ENCODE measurements at places on chromosomes 12 and 14.

- DNase-seq: peak; percentile 96
These were observed at the start of gene CALM1 for GRCh38 chr14:90396341-90397339. CALM1 (plus strand) TSS chr14:90397029; CDS start chr14:90397231, 202 bp downstream.

DNA sequence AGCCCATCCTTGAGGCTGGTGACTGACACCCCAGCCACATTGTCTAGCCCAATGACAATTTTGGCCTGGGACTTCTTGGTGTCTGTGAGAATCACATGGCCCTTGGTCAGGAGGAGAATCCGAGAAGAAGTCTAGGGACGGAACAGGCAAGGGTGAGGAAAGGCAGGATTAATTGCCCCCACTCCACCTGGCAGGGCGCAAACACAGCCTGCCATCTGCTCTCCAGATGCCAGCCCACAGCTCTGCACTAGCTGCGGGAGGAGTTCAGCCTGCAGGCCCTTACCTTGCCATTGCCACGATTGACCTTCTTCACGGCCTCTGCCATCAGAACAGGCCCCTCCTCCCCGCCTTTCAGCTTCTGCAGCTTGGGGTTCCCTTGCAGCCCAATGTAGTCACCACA lies 13.1 kb upstream of the TAC3 start:
- DNase-seq: no peak

DNA sequence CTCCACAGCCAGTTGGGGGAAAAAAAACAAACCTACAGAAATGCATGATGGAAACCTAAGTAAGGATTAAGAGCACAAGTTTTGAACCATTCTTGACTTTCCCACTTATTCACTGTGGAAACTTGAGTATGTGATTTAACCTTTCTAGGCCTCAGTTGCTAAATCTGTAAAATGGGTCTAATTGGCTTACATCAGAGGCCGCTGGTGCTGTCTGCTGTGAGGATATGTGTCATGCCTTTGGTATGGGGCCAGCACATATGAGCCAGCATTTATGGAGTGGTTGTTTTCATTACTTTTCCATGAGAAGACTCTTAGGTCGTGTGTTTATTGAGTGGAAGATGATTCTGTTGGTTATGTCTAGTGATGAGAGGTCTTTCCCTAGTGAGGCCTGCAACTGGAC lies 102.4 kb downstream of the ESR2 start:
- peak; percentile 87 for DNase-seq

DNA sequence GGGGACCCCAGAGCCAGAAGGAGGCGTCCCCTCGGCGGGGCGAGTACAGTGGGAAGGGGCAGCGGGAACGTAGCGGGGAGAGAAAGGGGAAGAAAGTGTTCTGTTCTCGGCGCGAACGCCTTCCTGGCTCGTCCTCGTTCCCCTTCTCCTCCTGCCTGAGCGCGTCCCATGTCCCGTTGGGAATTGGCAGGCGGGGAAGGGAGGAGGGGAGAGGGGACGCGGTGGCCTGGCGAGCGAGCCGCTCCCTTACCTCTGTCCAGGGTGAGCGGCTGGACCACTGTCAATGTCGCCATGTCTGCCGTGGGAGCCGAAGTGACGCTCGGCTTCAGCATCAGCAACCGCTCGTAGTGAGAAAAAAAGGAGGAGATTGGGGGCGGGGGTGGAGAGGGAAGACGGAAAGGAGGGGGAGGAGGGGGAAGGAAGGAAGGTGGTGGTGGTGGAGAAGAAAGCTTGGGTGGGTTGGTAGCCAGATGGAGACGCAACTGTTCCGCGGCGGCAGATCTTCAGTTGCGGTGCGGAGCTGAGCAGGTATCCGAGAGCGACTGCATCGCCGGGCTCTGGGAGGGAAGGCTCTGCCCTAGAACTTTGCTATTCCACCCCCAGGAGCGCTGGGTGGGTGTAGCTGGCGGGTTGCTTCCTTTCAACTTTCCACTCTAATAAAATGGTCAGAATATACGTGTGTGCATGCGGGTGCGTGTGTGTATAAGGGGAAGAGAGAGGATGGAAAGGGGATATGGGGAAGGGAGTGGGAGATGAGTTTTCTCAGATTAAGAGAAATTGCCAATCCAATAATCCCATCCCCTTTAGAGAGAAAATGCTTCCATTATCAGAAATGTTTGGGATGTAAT lies at the start of gene LIN7A:
Gene LIN7A, minus strand, starts transcription at position 544 of the 848 bp plus-strand sequence. Its CDS starts 212 bp downstream, at position 332.
- DNase-seq: peak; percentile 61

GRCh38 chr14:70776197-70776596 lies 33.1 kb downstream of the MAP3K9 start:
- no peak for DNase-seq

GRCh38 chr12:96513166-96513565 lies 23.8 kb downstream of the CFAP54 start:
- no peak for DNase-seq

- DNase-seq: no peak
These were observed at the start of gene JAG2 for GRCh38 chr14:105168496-105168978. JAG2 (minus strand) TSS chr14:105168776; CDS start chr14:105168420, 356 bp downstream.

- DNase-seq: no peak
These were observed 797.1 kb downstream of the VRK1 start for GRCh38 chr14:97594306-97594705.

- DNase-seq: no peak
These were observed 45.6 kb downstream of the C14orf132 start for GRCh38 chr14:96084796-96085195.

- no peak for DNase-seq
These were observed 2.8 kb downstream of the FBXO21 start for GRCh38 chr12:117187421-117187820.

DNA sequence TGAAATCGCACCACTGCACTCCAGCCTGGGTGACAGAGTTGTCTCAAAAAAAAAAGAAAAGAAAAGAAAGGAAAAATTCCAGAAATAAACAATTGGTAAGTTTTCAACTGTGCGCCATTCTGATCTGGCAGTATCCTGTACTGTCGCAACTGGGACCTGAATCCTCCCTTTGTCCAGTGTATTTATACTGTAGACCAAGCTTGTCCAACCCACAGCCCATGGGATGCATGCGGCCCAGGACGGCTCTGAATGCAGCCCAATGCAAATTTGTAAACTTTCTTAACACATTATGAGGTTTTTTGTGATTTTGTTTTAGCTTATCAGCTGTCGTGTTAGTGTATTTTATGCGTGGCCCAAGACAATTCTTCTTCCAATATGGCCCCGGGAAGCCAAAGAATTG lies 84.7 kb downstream of the TMCC3 start:
- DNase-seq: no peak

GRCh38 chr12:49357103-49357678 lies 10.1 kb upstream of the SPATS2 start:
- peak; percentile 74 for DNase-seq

DNA sequence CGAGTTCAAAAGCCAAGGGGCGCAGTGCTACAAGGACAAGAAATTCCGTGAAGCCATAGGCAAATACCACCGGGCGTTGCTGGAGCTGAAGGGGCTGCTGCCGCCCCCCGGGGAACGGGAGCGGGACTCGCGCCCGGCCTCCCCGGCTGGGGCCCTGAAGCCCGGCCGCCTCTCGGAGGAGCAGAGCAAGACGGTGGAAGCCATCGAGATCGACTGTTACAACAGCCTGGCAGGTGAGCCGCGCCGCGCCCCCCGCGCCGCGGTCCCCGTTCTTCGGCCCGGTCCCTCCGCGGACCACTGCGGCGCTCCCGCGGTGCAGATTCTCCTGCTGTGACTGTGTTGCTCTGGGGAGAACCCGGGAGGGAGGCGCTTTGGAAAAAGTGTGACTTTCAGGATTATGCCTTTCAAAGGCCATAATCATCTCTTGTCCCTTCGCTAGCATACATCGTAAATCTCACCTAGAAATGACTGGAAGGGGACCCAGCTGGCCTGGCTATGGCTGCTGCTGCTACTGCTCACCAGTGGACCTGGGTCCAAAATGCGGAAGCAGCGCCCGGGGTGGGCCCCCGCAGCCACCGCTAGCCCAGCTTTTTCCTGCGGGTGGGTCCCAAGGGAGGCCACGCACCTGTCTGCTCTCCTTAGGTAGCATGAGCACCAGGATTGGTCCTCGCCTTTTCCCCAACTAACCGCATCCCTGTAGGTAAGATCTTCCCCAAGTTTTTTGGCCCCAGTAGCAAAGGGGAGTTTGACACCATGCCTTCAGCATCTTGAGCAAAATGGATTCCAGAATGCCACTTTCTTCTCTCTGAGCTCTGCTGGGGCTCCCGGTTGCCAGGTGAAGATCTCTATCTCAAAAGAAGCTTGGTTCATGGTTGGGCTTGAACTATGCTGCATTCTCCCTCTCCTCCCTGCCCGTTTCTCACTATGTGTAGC lies 853 bp downstream of the TTC9 start:
- DNase-seq: no peak

DNA sequence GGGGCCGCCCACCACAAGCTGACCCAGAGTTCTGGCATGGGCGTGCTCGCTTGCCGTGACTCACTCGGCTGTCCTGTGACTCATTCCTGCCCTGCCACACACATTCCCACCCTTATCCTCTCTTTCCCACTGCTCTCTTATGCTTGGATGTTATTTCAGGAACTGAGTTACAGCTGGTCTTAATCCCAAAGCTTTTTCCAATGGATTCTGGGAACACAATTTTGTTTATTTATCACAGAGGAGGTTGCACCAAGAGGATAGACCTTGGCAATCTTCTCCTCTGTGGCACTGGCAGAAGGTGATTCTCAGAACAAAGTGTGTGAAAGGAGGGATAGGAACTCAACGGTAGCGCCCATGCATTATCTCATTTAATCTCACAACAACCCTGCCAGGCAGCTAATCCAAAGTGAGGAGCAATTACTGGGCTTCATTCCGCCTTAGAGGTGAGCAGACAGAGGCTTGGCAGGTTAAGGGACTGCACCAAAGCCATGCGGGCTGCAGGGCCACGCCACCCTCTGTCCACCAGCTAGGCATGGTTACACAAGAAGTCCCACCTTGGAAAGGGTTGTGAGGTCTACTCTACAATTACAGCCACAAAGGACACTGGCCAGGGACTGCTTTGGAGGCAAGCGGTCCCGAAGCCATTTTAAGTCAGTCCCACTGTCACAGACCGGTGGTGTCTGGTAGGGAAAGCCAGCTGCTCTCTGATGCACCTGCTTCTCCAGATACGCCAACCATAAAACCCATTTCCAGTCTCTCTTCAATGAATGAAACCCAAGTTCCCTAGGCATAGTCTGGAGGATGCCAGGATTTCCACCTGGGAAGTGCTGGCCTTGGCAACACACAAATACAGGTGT lies 32.9 kb downstream of the SYNE3 start:
- DNase-seq: peak; percentile 95

DNA sequence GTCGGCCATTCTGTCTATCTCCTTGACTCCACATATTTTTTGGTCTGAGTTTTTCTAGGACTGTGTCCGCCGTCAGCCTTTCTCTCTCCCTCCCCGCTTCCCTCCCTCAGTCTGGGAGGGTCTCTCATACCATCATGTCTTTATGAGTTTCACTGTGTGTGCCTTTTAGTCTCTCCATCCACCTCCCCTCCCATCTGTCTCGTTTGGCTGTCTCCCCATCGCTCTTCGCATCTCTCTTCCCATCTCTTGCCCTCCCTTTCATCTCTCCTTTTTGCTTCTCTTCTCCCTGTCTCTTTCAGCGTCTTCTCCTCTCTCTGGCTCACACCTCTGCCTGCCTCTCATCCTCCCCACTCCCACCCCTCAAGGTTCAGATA lies 6.9 kb upstream of the CISTR start:
- no peak for DNase-seq

- no peak for DNase-seq
These were observed 7.8 kb downstream of the PELI2 start for GRCh38 chr14:56125772-56126636.

- peak; percentile 54 for DNase-seq
These were observed 232.1 kb downstream of the NAV3 start for GRCh38 chr12:78062786-78063185.

DNA sequence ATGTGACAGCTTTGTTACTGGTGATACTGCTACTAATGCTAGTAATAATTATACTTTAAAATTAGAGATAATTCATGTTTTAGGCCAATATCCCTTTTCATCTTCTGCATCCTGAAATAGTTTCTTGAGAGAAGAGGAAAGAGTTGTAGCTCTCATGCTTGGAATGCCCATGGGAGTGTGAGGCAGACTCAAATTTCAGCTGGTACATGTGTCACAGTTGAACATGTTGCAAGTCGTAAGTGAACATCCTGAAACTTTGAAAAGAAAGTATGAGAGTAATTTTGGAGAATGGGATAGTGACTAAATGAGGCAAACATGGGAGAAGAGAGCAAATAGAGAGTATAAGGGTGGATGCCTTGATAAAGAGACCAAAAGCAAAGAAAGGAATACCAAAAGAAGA lies 168.0 kb downstream of the TMTC3 start:
- peak; percentile 94 for DNase-seq

DNA sequence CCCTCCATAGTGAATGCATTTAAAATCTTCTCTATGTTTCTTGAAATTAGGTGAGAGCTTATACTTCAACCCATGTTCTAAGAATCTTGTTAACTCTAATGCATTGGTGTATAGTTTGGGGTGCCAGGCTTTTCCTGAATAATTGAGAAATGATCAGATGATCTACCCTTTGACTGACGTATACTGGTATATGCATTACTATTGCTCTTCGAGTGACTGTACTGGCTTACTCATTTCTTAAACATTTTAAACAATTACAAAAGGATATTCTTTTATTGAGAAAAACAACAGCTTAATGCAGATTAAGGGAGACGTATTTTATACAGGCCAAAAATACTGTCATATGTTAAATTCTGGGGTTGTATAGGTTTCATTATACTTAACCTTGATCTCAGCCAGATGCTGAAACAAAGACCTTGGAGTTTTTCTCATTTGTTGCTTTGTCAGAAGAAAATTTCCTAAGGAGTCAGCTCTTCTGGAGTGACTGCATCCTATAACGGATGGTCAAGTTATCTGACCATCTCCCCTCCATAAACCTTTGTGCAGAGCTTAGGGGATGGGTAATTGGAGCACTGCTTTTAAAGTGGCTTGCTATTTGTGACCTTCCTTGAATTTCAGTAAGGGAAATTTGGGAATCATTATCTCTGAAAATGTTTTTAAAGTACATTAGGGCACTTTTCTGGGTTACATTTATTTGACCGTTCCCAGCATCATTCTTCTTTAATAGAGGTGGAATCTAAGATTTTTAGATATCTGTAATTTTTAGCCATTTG lies 507.6 kb downstream of the PCNX1 start:
- peak; percentile 30 for DNase-seq

GRCh38 chr14:51304438-51304837 lies 64.4 kb downstream of the TMX1 start:
- DNase-seq: peak; percentile 63

All from fibroblast of skin of scalp (primary cell).